ENCODE measurements at places on chromosomes 5 and 9.

- DNase-seq, result no peak
These were observed 4.2 kb downstream of the NR5A1 start for GRCh38 chr9:124502711-124503702.

- no peak for DNase-seq
These were observed 391.9 kb downstream of the DMRT2 start for GRCh38 chr9:1442105-1442504.

GRCh38 chr9:36101916-36102741 is 34.4 kb upstream of the GLIPR2 start:
- DNase-seq, result no peak

- no peak for DNase-seq
These were observed 73.1 kb downstream of the ARHGAP26 start for GRCh38 chr5:142842994-142843905.

GRCh38 chr9:36888551-36888950 is 145.5 kb downstream of the PAX5 start:
- DNase-seq, result no peak

DNA sequence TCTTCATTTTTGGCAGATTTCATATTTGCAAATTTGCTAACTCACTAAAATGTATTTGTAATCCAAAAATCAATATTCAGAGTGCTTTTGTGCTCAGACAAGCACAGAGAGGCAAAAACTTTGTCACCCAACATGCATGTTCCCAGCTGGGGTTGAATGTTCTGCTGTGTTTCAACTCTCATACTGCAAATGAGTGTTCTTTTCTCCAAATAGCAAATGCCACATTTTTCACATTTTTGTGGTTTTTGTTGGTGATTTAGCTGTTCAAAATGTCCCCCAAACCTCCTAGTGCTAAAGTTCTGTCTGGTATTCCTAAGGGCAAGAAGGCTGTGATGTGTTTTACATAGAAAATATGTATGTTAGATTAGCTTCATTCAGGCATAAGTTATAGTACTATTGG is 87.3 kb upstream of the PCSK5 start:
- DNase-seq, result no peak

DNA sequence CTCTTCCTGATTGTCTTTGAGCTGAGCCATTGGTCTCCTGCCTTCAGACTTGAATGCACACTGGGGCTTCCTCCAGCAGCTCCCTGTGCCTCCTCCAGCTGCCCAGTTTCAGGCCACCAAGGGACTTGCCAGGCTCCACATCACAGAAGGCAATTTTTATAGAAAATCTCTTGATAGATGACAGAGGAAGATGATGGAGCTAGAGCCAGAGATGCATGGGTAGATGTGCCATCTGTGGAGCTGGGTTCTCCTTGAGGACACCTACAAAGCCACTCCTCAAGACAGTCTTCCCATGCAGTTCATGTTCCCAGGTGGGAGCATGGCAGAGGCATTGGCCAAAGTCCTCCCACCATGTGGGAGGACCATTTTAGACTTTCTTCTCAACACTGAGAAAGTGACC is 239.6 kb upstream of the IRX1 start:
- DNase-seq, result no peak

- no peak for DNase-seq
These were observed 89.5 kb downstream of the ADAMTS2 start for GRCh38 chr5:179255527-179256327.

GRCh38 chr9:79980432-79980831 is 408.7 kb downstream of the TLE4 start:
- no peak for DNase-seq

GRCh38 chr9:122168356-122168755 is 8.6 kb downstream of the MORN5 start:
- no peak for DNase-seq

DNA sequence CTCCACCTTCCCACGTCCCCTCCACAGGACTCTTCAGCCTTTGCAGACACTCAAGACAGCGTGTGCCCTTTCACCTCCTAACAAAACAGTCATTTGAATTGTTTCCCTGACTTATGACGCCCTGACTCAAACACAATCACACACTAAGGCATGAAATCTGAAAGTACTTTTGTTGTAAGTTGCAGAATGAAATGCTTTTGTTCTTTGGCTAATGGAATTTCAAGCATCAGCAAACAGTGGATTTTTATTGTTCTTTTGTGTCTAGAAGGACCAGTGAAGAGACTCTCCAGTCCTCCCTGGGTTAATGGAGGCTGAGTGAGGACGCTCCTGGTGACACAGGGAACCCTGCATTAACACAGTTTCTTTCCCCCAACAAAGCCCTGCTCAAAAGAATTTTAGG is 380.1 kb downstream of the CTNND2 start:
- DNase-seq, result no peak

GRCh38 chr9:133788819-133789717 is 50.9 kb upstream of the SARDH start:
- no peak for DNase-seq

DNA sequence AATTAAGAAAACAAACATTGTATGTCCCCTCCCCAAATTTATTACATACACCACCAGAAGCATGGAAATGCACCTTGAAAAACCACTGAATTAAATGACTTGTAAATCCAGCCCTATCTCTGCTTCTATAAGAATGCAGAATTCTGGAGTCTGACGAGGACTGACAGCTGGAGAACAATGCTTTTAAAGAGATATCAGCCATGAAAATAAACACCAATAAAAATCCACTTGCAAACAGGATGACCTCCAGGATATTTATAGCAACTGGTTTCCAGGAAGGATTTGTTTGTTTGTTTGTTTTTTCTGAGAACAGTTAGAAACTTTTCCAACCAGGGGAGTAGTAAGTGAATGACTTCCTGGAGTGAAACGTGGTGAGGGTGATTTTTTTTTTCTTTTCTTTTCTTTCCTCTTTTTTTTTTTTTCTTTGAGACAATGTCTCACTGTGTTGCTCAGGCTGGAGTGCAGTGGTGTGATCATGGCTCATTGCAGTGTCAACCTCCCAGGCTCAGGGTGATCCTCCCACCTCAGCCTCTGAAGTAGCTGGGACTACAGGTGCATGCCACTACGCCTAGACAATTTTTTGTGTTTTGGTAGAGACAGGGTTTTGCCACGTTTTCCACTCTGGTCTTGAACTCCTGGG is 38.7 kb upstream of the SLC36A1 start:
- no peak for DNase-seq

DNA sequence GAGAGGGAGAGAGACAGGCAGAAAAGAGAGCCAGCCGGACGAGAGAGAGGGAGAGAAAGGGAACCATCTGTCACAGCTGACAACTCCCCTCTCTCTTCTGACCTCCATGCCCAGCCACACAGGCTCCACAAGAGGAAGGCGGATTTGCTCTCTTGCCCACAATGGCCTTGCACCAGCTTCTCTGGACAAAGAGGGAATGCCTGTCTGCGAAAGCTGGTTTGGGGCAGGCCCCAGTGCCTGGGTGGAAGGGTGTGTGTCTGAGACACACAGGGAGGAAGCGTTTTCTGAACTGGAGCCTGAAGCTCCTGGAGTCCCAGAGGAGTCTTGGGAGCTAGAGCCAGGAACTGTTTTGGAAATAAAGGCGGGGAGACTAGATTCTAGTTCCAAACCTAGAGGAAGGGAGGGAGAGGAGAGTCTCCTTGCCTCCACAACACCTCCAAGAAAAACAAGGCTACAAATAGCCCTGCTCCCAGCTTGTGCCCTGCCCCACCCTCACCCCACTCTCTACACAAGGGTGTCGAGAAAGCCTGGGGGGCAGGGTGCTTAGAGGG is 12.5 kb downstream of the C1QTNF2 start:
- DNase-seq, result no peak

DNA sequence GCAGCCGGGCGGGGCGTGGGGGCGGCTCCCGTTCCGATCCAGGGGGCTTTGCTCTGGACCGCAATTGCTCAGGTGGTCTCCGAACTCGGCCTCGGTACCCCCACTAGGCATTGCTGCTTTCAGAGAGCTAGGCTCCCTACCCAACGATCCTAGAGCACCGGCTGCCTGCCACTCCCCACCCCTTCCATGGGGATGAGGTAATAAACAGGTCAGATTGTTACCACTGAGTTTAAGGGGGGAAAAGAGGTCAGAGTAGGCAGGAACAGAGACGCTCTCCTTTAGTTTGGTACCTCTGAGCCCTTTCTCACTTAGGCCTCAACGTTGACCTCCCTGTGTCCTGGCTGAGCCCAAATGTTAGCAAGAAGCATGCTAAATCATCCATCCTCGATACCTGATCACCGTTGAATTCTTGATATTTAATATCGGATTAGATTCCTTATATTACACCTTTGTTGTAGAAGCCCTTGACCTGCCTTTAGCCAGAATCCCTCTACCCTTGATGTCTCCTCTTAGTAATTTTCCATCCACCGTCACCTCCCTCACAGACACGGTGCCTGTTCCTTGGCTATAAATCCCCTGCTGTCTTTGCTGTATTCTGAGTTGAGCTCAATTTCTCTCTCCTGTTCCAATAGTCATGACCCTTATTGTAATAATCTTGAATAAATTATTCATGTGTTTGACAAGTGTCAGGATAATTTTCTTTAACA is 588 bp upstream of the PLPP1 start:
- no peak for DNase-seq

- no peak for DNase-seq
These were observed 12.2 kb downstream of the CDH18 start for GRCh38 chr5:19975795-19976194.

GRCh38 chr5:79357398-79357797 is 121.5 kb downstream of the JMY start:
- DNase-seq, result no peak

GRCh38 chr9:108761655-108762347 is 94.0 kb downstream of the ACTL7B start:
- DNase-seq, result no peak

DNA sequence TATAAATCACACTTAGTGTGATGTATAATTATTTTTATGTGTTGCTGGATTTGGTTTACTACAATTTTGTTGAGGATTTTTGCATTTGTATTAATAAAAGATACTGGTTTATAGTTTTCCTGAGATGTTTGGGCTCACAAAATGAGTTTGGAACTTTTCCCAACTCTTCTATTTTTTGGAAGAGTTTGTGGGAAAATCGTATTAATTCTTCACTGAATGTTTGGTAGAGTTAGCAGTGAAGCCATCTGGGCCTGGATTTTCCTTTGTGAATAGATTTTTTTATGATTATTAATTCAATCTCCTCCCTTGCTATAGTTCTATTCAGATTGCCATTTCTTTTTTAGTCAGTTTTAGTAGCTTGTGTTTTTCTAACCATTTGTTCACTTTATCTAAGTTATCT is 201.7 kb upstream of the NFIL3 start:
- DNase-seq, result no peak

DNA sequence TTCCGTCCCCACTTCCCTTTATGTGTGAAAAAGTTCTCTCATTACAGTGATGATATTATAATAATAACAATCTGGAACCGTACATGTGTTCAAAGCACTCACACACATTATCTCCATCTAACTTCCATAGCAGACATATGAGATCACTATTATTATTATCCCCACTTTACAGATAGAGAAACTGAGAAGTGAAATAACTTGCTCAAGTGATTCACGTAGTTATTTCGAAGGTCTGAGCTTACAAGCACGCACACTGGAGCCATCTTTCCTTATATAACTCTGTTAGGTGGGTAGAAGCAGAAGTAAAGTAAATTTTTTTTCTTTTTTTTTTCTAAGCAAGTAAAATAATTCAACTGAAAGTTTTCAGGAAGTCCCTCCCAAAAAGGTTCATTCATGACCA is 62.9 kb upstream of the PTGER4 start:
- DNase-seq, result no peak

DNA sequence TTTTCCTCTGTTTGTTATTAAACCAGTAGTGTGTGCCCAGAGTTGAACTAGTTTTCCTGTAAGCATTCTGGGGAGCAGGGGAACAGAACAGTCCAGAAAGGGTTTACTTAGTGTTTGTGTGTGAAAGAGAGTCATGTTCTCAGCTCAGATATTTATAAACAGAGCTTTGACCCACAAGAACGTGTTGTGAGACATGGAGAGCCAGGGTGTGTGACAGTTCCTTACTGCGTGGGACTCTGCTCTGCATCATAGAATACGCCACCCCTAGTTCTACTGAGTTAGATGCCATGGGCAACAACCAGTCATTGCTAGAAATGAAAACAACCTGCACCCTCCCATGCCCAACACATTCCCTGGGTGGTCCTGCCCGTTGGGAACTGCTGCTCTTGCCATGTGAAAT is 330.7 kb downstream of the NDUFS4 start:
- no peak for DNase-seq

DNA sequence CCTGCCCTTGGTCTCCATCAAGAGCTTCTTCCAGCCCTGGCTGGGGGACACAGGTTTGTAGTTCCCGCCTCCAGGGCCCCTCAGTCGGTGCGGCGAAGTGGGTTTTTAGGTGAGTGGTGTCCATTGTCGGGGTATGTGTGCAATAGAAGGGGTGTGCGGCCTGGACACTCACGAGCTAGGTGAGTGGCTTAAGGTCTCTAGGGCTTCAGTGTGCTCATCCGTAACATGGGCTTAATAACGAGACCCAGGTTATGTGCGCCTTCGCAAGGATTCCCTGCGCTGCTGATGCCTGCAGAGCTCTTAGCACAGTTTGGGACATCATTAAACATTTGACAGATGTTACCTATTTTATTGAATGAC is 656 bp downstream of the CEP78 start:
- no peak for DNase-seq

DNA sequence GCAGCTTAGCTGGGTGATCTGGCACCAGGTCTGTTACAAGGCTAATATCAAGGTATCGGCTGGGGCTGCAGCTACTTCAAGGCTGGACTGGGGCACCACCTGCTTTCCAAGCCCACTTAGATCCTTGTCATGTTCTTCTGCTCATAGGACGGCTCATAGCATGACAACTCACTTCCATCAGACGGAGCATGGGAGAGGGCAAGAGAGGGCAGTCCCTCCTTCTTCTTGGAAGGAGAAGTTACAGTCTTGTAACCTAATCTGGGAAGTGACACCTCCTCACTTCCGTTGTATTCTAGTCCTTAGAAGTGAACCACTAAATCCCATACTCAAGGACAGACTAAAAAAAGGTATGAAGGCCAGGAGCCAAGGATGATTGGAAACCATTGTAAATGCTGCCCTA is 258.2 kb downstream of the MAST4 start:
- DNase-seq, result no peak

DNA sequence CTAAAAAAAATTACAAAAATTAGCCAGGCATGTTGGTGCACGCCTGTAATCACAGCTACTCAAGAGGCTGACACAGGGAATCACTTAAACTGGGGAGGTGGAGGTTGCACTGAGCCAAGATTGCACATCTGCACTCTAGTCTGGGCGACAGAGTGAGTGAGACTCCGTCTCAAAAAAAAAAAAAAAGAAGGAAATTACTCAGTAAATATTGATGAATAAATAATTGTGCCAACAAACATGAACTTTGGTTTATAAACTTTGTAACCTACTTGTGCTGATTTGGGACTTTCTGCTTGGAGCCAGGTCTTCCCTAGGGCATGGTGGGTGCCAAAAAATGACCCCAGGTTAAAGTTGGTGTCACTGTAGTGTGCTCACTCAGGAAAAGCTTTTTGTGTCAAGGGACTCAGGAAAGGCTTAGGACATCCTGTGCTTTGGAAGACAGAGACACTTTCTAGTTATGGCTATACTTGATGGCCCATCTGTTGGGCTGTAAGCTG is 19.0 kb downstream of the ABLIM3 start:
- DNase-seq, result no peak

GRCh38 chr5:158777647-158778350 is 321.9 kb downstream of the EBF1 start:
- no peak for DNase-seq

- DNase-seq, result peak; percentile 73
These were observed 12.8 kb downstream of the NOTCH1 start for GRCh38 chr9:136532799-136533774.

GRCh38 chr5:173581408-173582215 is 34.8 kb downstream of the BOD1 start:
- DNase-seq, result no peak

- DNase-seq, result no peak
These were observed 779.9 kb upstream of the ACO1 start for GRCh38 chr9:31604531-31604930.
